Activated CD4-positive, alpha-beta T cell treated with anti-CD3 and anti-CD28 coated beads for 48 hours (primary cell): ENCODE measurements at places on chromosomes 3 and 15.

- no peak for DNase-seq
Observed at GRCh38 chr3:195714380-195715011, 6.3 kb upstream of the MUC20 start.

- DNase-seq: no peak
Observed at GRCh38 chr15:55742927-55743728, at the start of gene PRTG. Gene PRTG (minus strand): TSS chr15:55743152. CDS start chr15:55742931, 221 bp downstream.

GRCh38 chr3:14531856-14532395, 8.2 kb downstream of the GRIP2 start:
- DNase-seq: no peak

- no peak for DNase-seq
Observed at GRCh38 chr3:191076903-191077552, 122.0 kb upstream of the OSTN start.

GRCh38 chr3:184545769-184546168, 15.8 kb upstream of the EPHB3 start:
- DNase-seq: no peak

GRCh38 chr3:27471923-27472550, 12.1 kb downstream of the SLC4A7 start:
- DNase-seq: no peak

DNA sequence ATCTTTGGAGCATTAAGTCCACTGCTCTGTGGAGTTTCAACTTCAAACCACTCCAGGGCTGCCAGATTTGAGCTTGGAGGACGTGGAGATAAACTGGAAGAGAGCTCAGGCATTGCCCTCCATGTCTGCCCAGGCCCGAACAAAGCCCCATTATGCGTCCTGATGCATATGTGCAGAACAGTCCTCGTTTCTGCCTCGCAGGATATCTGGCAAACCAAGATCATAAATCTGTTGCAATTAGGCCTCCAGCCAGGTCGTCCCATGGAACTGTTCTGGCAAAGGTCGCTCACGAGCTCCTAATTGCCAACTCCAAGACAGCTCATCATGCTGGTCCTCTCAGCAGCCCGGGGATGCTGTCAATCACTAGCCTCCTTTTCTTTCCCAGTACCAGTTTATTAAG, 91.2 kb downstream of the SEMA5B start:
- DNase-seq: no peak

GRCh38 chr3:57098418-57099310, 38.2 kb downstream of the SPATA12 start:
- no peak for DNase-seq

- DNase-seq: no peak
Observed at GRCh38 chr3:7333125-7333524, 472.2 kb downstream of the GRM7 start.

- DNase-seq: no peak
Observed at GRCh38 chr3:142863010-142863817, 25.7 kb downstream of the PCOLCE2 start.

- DNase-seq: no peak
Observed at GRCh38 chr3:120420928-120421551, 29.8 kb downstream of the FSTL1 start.

- no peak for DNase-seq
Observed at GRCh38 chr3:28081533-28081947, 159.9 kb upstream of the CMC1 start.

DNA sequence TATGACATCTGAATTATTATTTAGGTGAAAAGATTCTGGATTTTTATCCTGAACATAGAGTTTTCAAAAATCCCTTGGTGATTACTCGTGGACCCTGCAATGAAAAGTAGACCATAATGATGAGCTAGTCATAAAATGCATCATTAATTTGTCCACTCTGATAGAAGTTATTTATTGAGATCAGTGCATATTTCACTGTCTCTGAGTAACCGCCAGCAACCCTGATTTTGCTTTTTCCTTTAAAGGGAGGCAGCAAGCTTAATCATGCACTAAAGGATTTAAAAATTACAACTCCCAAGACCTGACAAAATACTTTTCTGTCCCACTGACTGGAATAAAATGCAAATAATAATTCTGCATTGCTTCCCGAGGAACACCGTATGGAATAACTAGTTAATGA, 259.6 kb upstream of the DPPA4 start:
- DNase-seq: no peak

DNA sequence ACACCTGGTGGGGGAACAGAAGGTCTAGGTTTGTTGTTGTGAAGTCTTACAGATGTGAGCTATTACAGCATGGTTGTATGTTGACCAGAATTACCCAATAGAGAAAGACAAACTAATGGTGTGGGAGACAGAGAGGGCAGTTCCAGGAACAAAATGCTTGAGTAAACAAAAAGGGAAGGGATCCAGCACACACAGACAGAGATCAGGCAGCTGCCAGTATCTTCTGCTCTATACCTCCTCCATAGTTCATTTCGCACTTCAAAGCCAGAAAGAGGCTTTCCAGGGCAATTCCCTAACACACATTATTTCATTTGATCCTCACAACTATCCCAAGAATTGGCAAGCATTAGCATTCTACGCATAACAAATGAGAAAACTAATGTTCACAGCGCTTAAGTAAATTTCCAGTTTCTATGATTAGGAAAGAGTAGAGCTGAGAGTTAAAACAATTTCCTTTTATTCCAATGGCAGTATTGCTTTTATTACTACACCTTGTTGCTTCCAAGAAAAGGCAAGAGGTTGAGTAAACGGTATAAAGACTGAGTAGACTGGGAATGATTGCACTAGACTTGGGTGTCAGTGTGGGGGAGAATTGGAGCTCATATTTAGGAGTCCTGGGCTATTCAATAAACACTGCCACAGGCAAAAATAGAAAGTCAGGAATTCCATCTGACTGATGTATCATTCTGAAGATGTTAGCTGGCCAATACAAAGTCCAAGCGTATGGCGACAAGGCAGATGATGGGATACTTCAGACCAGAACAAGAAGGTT, 39.7 kb upstream of the ZNF280D start:
- DNase-seq: no peak

DNA sequence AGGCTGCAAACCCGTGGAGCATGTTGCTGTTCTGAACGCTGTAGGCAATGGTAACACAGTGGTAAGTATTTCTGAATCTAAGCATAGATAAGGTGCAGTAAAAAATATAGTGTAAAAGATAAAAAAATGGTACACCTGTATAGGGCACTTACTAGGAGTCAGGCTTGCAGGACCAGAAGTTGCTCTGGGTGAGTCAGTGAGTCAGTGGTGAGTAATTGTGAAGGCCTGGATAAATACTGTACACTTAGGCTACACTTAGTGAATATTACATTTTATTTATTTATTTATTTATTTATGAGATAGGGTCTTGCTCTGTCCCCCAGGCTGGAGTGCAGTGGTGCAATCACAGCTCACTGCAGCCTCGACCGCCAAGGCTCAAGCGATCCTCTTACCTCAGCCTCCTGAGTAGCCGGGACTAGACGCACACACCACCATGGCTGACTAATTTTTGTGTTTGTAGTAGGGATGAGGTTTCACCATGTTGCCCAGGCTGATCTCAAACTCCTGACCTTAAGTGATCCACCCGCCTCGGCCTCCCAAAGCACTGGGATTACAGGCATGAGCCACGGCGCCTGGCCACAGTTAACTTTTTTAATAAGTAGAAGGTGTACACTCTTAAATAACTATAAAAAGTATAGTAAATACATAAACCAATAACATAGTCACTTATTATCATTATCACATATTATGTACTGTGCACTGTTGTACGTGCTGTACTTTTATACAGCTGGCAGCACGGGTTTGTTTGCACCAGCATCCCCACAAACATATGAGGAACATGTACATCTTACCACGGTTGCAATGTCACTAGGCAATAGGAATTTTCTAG, 155.1 kb downstream of the IGF1R start:
- no peak for DNase-seq

DNA sequence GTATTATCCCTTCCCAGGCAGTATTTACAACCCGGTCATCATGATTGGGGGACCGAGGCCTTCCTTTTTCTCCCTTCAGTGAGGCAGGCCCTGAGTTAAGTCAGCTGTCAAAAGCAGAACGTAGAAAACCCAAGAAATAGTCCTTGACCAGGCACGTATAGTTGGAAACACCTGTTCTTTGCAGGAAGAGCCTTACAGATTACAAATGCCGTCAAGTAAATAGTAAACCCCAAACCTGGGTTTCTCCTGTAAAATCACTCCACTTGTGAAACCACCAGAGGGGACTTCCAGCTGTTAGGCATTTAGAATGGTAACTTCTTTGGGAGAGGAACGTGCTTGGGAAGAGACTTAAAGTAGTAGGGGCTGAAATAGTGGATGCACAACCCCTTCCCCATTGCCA, 1.0 kb upstream of the BTBD1 start:
- DNase-seq: no peak

DNA sequence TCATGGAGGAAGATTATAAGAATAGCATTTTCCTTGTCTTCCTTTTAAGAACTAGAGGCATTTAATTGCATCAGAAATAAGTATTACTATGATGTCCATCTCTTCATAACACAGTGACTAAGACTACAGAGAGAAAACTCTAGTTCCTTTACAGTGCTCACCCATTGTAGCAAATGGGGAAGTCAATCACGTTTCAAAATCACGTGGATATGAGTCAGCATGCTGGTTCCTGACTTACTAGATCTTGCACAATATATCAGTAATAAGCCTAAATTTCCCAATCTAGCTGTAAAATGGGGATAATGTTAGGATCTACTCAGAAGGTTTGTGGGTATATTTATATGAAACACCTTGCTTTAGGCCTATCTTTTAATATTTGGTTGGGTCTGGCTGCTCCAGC, 254.8 kb upstream of the EOMES start:
- no peak for DNase-seq
